Body of pancreas (tissue), 4 donors: ENCODE measurements at places on chromosomes 5 and 9. TPM values are rescaled to one million over a fixed set of nuclear protein-coding genes. Genes with fewer than 3 reads are reported as not detected.

GRCh38 chr9:131954299-131954698 lies 125.4 kb downstream of the MED27 start:
- no peak for DNase-seq
- H3K27ac ChIP-seq, result no peak overlapping the region
- H3K4me3 ChIP-seq, result no peak overlapping the region
- no peaks in the 10 kb centered on the region for H3K4me1 ChIP-seq
- H3K36me3 ChIP-seq, result no peaks in the 10 kb centered on the region

The RMI1 gene
- 4.3 TPM for total RNA-seq

- no peaks in the 10 kb centered on the region for H3K4me1 ChIP-seq
- H3K36me3 ChIP-seq, result no peaks in the 10 kb centered on the region
- H3K27me3 ChIP-seq, result no peaks in the 10 kb centered on the region
- no peak overlapping the region for H3K27ac ChIP-seq
Measured at GRCh38 chr5:72417333-72418062, 89.7 kb downstream of the ZNF366 start.

DNA sequence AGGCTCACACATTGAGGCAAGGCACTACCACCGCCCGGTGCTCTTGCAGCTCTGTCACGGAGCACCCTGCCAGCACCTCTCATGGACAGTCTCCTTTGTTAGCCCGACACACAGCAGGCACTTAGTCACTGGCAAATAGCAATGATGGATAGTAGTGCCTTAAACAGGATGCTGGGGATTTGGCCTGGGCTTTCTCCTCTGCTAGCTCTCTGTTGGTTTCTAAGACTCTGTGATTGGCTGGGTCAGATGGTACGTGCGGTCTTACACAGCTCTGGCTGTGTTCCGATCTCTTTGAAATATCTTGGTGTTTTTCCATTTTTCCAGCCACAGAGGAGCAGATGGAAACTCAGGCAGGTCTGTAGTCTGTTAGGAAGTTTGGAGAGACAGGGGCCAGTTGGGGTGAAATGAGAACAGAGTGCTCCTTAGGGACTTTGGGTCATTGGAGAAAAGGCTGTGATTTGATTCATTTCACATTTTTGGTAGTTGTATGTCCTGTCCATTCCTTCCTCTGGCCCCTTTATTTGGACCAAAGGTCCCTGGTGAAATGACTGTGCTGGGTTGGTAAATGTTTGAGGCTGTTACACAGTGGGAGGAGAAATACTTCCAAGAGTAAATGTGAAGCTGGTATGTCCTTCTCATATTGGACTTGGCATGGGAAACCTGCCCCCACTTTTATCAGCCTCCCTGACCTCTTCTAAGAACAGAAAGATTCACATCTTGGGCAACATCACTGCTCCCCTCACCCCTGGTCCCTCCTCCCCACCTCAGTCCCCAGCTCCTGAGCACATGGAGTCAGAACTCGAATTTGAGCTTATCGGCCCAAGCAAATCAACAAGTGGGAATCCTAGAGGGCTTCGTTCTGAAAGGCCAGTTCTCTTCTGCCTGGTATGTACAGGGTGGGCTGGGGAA lies 3.4 kb downstream of the SMIM3 start:
- H3K36me3 ChIP-seq, result no peaks in the 10 kb centered on the region
- peak; percentile 69 for DNase-seq
- peaks cover 62% of the 10 kb centered on the region for H3K4me1 ChIP-seq
- H3K27me3 ChIP-seq, result no peaks in the 10 kb centered on the region
- no peak overlapping the region for H3K4me3 ChIP-seq

- H3K27ac ChIP-seq, result peak within 1 kb of the TSS; percentile 63
- DNase-seq, result peak; percentile 80
- peak within 1 kb of the TSS; percentile 71 for H3K4me3 ChIP-seq
- no peaks in the 10 kb centered on the region for H3K27me3 ChIP-seq
- H3K36me3 ChIP-seq, result no peaks in the 10 kb centered on the region
- peaks cover 12% of the 10 kb centered on the region for H3K4me1 ChIP-seq
Measured at GRCh38 chr9:111525056-111525977, at the start of gene ZNF483. Gene ZNF483 (plus strand): TSS chr9:111525179. CDS start chr9:111527396, 2,217 bp downstream.

The ADAMTS6 gene
- total RNA-seq, result not detected

The PDE6A gene
- total RNA-seq, result not detected
